RCC 7860 (cell line): ENCODE measurements at places on chromosomes 12 and 14.
A peak's percentile ranks its signal among the peaks of the same experiment; 100 is the strongest.

DNA sequence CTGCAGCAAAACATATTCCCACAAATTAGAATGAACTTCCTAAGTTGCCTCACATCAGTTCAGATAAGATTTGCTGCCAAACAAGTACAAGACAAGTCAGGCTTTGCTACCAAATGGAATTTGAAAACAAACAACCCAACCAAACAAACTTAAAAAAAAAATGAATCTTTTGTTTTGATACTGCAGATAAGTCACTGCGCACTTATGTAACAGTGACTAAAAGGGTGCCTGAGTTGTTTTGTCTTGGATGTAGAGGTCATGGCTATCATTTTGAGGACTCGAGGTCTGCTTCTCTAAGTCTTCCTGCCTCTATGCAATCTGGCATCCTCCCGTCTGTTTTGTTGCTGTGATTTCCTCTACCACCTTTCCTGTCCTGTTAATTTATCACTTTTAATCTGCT lies 11.1 kb upstream of the EPS8 start:
- no peak for DNase-seq

- DNase-seq = no peak
Observed at GRCh38 chr14:36529062-36529461, 9.0 kb upstream of the NKX2-1 start.

DNA sequence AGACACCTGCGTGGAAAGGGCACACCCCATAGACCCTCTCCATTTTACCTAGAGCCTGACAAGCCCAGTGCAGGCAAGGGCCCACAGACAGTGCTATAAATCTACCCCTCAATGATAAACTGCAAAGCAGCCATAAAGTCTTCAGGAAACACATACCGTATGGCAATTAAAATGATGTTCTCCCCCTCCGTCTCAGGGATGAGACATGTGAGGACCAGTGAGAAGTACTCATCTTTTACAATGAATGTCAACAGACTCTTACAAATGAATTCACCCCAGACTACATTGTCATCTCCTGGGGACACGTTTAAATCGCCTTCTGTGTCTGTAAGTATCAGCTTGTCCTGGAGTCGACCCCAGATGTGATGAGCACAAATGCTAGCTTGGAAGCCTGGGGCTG lies 362.7 kb downstream of the ADGRD1 start:
- no peak for DNase-seq

GRCh38 chr14:105126981-105127329 lies 41.6 kb downstream of the JAG2 start:
- no peak for DNase-seq

- DNase-seq = no peak
Observed at GRCh38 chr14:70170976-70171375, 17.8 kb downstream of the SLC8A3 start.

DNA sequence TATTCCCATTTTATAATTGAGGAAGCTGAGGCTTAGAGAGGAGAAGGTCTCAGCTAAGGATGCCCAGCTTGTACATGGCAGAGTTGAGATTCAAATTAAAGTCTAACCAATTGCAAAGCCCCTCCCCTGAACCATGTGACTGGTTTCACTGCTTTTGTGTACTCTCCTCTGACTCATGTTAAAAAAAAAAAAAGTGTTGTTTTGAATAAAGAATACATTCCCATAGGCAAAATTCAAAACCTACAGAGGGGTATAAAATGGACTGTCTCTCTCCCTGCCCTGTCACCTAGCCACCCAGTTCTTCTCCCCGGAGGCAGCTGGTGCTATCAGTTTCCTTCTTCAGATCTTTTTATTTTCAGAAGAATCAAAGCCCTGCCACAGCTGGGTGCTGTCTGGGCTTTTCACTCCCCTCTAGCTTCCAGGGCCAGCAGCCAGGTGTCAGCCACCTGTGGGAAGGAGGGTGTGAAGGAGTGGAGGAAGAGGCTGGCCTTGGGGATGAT lies 5.4 kb downstream of the PSMD9 start:
- DNase-seq = peak; percentile 8

- no peak for DNase-seq
Observed at GRCh38 chr14:68633131-68633991, 159.5 kb downstream of the ZFP36L1 start.
